ENCODE measurements at places on chromosomes 3 and 15.

DNA sequence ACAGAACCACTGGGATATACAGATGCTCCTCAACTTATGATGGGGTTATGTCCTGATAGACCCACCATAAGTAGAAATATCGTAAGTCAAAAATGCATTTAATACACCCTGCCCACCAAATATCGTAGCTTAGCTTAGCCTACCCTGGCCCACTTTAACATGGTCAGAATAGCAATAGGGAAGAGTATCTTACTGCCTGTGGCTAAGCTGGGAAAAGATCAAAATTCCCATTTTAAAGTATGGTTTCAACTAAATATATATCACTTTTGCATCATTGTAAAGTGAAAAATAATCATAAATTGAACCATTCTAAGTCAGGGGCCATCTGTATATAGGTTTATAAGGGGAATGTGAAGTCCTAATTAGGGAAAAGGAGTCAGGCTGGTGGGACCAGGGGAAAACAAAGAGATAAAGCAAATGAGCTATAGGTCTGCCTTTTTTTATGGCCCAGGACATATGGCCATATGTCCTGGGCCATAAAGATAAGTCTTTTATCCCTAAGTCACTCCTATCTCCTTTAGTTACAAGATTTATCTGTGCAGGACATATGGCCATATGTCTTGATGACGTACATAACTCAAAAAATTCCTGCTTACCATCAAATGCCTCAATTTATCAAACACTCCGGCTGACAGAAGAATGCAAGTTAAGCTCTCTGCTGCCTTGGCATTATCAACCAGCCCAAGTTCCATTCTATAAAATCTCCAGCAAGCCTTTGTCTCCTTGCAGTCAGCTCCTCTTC, 11.2 kb downstream of the RTP3 start:
- DNase-seq, result no peak

DNA sequence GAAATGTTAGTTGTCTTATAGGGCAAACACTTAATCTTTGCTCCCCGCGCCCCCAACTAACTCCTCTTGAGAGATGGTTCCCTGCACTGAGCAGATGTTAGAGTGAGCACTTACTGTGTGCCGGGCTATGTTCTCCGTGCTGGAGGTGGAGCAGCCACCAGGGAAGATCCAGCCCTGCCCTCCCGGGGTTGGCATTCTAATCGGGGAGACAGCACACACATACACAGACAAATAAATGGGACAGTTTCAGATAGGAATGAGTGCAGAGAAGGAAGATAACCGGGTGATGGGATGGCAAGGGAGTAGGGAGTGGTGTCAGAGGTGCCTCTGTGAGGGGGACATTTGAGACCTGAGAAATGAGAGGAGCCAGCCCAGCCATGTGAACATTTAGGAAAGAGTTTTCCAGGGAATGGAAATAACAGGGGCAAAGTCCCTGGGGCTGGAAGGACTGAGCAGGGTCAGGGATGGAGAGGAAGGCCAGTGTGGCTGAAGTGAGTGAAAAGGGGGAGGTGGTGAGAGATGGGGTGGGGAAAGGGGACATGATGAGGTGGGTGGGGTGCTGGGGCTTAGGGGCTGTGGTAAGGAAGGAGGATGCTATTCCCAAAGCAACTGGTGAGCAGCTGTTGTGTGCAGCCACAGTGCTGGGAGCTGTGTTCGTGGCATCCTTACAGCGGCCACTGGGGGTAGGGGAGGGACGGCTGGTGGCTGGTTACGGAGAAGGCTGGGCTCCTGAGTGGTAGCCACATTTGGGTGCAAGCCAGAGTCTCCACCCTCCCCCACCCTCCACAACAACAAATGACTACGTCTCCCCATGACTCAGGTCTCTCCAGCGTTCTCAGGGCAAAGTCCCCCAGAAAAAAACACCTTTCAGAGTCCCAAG, 15.4 kb upstream of the FGD5 start:
- peak; percentile 48 for DNase-seq

GRCh38 chr3:174358252-174358651, 500.9 kb upstream of the NAALADL2 start:
- DNase-seq, result peak; percentile 36

DNA sequence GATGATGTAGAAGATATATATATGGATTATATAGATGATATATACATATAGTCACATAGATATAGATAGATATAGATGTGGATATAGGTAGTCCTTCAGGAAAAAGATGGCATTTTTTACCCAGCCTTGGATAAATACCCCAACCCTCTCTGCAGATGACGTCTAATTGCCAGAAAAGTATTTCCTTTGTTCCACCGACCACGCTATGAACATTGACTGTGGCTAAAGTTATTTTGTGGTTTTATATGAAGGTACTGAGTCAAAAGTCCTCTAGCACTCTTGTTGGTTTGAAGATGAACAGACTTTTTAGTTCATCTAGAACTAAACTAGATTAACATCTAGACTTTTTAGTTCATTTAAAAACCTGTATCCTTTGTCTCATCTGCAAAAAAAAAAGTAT, 207.7 kb downstream of the PLOD2 start:
- DNase-seq, result peak; percentile 65

DNA sequence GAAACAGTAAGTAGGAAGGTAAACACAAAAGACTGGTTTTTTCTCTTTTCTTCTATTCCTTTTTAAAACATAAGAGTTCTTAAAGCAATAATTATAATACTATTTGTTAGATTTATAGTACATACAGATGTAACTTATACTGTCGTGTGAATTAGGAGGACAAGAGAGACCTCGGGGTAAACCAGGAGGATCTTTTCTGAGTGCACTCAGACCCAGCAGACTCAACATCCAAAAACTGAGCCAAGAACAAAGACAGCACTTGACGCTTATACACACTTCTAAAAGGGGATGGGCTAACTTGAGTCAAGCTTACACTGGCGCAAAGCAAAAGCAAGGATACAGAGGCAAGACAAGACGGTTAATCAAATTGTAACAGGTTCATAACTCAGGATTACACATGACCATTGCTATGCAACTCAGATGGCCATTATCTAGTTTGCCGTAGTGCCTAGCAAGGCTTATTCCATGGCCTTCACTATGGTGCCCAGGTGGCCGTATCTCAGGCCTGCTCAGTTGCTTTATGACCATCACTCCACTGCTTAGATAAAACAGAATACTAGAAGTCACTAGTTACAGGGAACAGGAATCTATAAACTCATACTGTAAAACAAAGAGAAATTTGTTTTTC, 18.6 kb downstream of the MTHFS start:
- no peak for DNase-seq

- DNase-seq, result peak; percentile 9
Measured at GRCh38 chr3:156395961-156396710, 158.8 kb downstream of the SSR3 start.

DNA sequence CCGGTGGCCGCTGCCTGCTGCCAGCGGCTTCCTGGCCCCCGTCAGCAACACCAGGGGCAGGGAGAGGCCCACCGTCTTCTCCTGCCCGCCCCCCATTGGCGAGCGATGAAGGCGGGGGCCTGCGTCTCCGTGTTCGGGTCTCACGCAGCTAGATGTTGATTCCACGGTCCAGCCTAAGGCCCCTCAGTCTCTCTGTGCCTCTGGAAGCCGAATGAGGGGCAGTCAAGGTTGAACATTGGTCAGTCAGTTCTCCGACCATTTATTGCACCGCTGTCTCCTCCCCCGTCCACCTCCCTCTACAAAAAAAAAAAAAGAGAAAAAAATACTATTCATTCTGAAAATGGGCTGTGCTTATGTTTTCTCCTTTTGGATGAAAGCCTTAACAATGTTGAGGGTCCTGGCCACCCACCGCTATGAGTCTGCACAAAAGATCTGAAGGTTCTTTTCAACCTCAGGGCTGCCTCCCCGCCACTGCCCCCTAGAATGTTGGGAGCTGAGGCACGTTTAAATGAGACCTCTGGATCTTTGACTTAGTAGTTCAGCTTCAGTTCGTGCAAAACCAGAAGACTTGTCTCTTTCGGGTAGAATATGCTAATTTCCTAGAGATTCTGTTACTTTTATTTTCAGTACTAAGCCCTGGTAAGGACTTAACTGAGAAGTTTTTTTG, 736 bp downstream of the IREB2 start:
- peak; percentile 34 for DNase-seq

- DNase-seq, result no peak
Measured at GRCh38 chr15:26697913-26698312, 75.0 kb downstream of the GABRB3 start.

DNA sequence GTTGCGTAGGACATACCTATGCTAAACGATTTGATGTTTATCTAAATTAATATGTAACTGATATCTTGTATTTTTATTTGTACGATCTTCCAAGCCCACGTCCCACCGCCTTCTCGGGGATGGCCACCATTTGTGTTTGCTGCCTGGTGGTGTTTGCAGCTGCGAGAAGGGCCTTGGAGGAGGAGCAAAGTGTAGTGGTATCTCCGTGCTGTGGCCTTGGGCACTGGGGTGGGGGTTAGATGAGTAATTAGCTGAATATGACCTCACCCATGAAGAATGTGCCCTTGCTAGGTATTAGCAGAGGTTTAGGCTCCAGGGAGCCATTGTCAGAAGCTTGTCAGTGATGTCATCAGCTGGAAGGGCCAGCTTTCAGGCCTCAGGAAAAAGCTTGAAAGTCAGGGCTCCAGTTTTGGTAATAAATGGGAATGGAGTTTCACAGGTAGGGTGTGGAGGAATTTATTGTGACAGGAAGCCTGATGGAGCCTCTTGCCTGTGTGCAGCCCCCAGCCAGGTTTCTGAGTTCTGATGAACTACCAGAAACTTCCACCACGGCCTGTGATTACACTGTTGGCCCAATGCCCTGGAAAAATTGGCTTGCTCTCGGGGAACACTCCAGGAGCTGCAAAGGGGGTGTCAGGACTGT, 41.0 kb downstream of the FLNB start:
- DNase-seq, result peak; percentile 98

GRCh38 chr15:51830276-51830806, 888 bp downstream of the TMOD3 start:
- DNase-seq, result no peak

GRCh38 chr3:187450431-187451190, 82.4 kb downstream of the RTP4 start:
- DNase-seq, result no peak

DNA sequence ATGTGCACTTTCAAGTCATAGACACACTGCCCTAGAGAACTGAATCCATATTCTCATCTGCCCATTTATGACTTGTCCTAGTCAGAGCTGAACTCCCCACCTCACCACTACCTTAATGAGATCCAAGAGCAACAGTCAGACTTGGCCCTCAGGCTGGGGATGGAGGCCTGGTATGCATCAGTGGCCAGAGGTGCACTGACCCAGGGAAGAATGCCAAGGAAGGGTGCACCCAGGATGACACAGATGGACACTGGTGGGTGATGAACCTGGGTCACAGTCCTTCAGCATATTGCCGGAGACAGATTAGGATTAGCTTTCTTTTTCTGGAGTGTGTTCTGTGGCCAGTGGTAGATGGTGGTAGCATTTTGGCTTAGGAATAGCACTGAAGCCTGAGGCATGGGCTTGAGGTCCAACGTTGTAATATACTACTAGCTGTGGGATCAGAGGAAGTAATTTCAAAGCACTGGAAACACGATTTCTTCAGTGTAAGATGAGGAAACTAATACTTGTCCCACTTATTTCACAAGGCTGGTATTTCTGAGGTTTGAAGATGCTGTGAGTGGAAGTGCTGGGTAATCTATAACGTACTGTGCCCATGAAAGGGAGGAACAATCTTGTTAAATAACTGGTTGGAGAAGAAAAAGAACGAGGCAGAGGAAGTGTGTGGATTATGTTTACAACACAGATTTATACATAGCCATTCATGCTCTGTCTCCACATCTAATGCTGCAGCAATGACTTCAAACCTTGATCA, 265.0 kb downstream of the THRB start:
- DNase-seq, result peak; percentile 39

GRCh38 chr3:130692455-130692854, 54.2 kb downstream of the PIK3R4 start:
- peak; percentile 17 for DNase-seq

GRCh38 chr3:126261037-126261436, 80.7 kb upstream of the ALDH1L1 start:
- peak; percentile 25 for DNase-seq

GRCh38 chr3:100002599-100003350, 111.5 kb downstream of the FILIP1L start:
- DNase-seq, result peak; percentile 98

- DNase-seq, result no peak
Measured at GRCh38 chr15:70530503-70530902, 232.9 kb downstream of the UACA start.

DNA sequence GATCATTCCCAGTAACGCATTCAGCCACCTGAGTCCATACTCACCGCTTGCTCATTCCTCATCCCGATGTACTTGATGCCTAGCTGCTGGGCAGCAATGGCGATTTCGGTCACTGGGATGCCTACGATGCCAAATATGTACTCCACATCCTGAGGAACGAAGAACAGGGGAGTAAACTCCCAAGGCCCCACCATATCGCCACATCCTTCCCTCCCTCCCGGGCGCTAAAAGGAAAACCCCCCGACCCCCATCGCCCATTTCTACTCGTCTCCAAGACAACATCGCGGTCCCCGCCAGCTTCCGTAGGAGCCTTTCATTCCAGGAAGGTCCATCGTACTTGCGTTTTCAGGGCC, 347 bp downstream of the HACL1 start:
- peak; percentile 13 for DNase-seq

DNA sequence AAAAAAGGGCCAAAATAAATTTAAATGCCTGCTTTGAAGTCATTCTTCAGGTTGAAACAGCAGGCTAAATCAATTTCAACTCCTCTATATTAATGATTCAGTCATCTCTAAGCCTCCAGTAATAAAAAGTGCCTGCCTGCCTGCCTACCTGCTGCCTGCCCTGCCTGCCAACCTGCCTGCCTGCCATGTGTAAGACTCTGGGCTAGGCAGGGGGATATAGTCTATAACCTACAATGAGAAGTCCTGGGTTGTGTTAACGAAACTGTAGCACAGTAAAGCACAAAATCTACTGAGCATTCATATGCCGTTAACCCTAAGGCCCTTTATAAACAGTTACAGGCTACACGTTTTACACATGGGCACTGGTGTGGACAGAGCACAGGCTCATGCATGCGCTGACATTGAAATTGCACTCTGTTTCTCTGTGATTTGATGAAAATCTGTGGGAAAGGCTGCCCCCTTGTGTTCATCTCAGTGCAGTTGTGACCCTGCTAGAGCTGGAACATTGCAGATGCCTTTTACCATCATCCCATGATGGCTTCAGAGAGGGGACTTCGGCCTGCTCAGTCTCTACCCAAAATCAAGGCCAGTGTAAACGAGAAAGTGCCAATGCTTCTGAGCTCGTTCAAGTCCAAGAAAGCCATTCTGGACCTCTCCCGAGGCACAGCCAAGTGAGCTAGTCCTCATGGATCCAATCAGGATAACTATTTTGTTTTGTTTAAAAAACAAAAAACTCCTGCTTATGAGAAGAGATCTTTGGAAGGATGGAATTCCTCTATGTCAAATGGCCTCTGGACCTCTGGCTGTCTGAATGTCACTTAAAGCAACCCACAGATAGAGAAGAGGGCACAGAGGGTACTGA, 64.6 kb downstream of the EFL1 start:
- peak; percentile 71 for DNase-seq

GRCh38 chr15:37072181-37072580, 28.2 kb downstream of the MEIS2 start:
- DNase-seq, result no peak

GRCh38 chr3:84946240-84946639, 12.5 kb upstream of the CADM2 start:
- no peak for DNase-seq

- DNase-seq, result peak; percentile 32
Measured at GRCh38 chr3:178434206-178434805, 101.9 kb upstream of the KCNMB2 start.

GRCh38 chr15:77495838-77496596, 75.3 kb downstream of the HMG20A start:
- DNase-seq, result no peak

Data from M059J (cell line).